ENCODE measurements at places on chromosomes 7 and 10.

DNA sequence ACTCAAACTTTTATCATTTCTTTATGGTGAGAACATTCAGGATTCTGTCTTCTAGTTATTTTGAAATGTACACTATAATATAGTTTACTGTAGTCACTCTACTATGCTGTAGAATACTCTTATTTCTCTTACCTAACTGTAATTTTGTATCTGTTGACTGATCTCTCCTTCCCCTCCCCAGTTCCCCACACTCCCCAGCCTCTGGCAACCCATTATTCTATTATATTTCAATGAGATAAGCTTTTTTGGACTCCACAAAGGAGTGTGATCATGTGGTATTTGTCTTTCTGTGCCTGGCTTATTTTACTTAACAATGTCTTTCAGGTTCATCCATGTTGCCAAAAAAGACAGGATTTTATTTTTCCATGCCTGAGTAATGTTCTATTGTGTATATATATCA lies 71.4 kb upstream of the DYNC1I1 start:
- DNase-seq = no peak

GRCh38 chr7:102044984-102045673 lies 227.7 kb downstream of the CUX1 start:
- no peak for DNase-seq

DNA sequence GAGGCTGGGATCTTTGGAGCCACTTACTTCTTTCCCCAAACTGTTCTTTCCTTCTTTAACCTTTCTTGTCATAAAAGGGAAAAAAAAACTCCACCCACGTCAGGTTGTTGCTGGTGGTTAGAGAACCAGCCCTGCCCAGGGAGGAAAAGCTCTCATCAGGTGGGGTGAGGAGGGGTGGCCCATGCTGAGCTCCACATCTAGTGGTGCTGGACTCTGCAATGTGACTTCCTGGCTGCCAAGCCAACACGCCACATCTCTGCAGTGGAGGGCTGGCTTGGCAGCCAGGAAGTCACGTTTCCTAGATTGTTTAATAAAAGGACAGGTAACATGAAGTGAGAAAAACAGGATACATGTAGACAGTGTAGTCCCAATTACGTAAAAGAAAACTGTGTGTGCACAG lies 37.4 kb downstream of the WIPF3 start:
- DNase-seq = no peak

GRCh38 chr7:123580406-123581161 lies 21.0 kb upstream of the ASB15 start:
- DNase-seq = no peak

DNA sequence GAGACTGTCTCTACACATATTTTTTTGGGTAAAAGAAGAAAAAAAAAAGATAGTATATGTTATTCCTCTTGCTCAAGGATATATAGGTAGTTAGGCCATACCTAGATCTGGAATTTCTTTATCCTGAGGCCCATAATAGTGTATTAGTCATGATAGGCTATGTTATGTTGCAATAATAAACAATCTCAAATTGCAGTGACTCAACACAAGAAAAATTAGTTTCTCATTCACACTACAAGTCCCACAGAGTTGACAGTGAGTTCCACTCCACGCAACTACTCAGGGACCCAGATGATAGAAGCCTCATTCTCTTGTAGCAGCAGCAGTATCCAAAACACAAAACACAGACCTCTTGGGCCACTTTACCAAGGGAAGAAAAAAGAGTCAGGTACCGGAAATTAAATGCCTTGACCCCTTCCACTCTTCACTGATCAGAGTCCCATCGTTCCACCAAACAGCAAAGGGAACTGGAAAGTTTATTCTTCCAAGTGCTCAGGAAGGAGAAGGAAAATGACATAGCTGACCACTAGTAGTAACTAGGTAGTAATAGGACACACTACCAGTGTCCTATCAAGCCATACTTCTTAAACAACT lies 7.4 kb upstream of the C10orf67 start:
- DNase-seq = no peak

Measured in stimulated activated CD4-positive, alpha-beta T cell treated with anti-CD3 and anti-CD28 coated beads, Interleukin-1b, Interleukin-23, amount 100 ng/mL, for 4 hours (primary cell).